ENCODE measurements at places on chromosomes 5 and 9. TPM values are rescaled to one million over a fixed set of nuclear protein-coding genes. Genes with fewer than 3 reads are reported as not detected.

Gene GRXCR2
- 9.6 TPM for total RNA-seq

Gene CER1
- not detected for total RNA-seq

Gene PCDHB7
- total RNA-seq, result 0.62 TPM

Gene OR1J2
- not detected for total RNA-seq

Gene PCDHGA8
- total RNA-seq, result 10.1 TPM

Gene TXNDC8
- total RNA-seq, result not detected

Gene LAMC3
- 0.03 TPM for total RNA-seq

DNA sequence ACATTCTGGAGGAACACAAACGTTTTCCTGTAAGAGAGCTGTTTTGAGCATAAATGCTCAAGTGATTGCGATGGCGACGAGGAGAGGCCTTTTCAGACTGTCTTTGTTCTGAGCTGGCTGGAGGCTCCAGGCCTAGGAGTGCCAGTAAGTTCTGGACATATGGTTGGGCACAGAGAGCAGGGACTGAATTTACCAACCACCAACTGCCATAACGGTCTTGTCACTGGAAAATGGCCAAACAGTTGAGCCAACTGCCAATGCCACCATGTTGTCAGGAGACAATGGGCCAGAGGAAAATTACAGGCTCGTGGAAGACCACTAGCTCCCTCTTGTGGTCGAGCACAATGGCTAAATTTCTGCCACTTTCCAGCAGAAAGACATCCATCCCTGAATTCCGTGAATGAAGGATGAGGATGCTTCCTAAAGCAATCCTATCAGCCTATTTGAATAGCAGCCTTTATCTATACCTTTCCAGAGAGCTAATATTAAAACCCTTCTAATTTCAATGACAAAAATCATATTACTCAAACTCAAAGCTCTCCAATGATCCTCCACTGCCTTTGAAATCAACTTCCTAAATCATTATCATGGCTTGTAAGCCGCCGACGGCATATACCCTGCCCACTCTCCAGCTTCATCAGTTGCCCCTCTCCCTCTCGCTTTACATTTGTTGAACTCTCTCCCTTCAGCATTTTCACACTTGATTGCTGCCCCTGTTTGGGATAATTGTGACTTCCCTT lies 66.9 kb upstream of the GLIS3 start:
- DNase-seq, result no peak

GRCh38 chr9:5910413-5911057 lies 19.8 kb downstream of the MLANA start:
- DNase-seq, result no peak

- no peak for DNase-seq
These were observed 175.3 kb upstream of the BRINP1 start for GRCh38 chr9:119544492-119544891.

- DNase-seq, result no peak
These were observed 22.1 kb downstream of the PTCH1 start for GRCh38 chr9:95494416-95495371.

GRCh38 chr9:134855900-134856377 lies 24.7 kb upstream of the FCN2 start:
- DNase-seq, result peak; percentile 14

- DNase-seq, result no peak
These were observed 142.4 kb downstream of the ELAVL2 start for GRCh38 chr9:23683611-23684061.

- DNase-seq, result no peak
These were observed 570.6 kb upstream of the ZNF608 start for GRCh38 chr5:125316915-125317535.

DNA sequence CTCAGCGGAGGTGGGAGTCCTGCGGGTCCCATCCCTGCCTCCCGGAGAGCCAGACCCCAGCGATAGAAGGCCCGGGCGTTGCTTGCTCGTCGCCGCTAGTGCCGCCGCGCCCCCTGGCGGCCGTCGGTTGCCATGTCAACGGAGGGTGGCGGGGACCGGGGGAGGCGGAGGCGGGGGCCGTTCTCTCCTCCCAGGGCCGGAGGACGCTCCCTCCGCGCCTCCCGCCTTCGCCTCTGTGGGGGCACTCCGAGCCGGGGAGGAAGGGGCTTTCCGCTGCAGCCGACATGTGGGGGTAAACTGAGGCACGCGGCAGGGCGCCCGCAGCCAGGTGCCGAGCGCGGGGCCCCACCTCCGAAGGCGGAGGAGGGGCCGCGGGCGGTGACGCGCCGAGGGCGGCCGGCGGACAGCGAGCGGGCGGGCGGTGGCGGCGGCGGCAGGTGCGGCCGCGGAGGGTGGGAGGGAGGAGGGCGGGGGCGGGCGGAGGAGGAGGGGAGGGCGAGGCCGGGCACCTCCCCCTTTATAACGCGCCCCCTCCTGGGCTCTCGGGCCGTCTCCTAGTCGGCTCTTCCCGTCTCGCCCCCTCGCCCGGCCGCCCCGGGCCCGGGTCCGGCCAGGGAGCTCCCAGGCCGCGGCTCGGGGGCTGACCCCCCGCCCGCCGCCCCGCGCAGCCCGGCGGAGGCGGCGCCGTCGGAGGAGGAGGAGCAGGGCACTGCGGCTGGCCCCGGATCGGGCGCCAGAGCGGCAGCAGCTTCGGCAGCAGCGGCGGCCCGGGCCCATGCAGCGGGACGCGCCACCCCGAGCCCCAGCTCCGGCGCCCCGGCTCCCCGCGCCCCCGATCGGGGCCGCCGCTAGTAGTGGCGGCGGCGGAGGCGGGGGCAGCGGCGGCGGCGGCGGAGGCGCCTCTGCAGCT lies 556 bp upstream of the CDK9 start:
- DNase-seq, result peak; percentile 93

DNA sequence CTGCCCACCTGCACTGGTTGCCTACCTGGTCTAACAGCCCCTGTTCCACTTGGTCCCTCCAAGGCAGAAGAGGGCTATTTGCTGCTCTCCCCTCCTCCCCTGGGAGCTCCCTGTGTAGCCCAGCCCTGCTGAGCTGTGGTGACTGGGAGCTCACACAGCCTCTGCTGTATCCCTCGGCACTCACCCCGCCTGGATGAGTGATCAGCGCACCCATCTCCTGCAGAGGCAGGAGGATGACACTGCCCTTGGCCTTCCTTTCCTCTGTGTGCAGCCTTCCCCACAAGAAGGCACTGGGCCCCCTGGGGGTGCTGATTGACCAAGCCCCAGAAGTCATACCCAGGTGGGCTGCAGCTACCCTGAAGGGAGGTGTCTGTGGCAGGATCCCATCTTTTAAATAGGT lies 134.2 kb downstream of the ADAMTS2 start:
- DNase-seq, result peak; percentile 24

DNA sequence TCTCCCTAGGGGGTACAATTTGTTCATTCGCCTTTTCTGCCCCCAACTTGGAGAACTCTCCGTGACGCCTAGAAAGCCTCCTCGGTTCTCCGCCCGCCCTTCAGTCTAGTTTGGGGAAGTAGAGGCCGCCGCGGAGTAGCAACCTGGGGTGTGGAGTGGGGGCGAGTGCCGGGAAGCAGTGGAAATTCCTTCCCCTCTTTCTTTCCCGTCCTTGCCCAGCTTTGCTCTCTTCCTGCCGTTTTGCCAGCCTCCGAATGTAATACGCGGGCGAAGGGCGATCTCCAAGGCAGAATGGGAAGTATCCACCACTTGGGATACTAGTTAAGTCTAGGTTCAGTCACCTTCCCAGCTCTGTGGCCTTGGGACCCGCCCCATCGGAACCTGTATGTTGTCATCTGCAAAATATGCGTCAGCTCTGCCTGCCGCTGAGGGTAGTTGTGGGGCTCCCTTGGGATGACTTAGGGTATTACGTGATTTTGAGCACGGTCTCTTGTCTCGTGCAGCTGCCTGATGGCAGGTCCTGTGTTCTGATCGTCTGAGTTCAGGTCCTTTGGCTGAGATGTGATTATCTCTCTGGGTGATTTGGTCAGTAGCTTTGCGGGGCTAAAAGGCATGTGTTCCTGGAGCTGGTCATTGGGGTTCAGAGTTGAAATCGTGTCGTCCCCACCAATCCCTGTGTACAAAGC lies 724 bp downstream of the PAM start:
- DNase-seq, result peak; percentile 69

DNA sequence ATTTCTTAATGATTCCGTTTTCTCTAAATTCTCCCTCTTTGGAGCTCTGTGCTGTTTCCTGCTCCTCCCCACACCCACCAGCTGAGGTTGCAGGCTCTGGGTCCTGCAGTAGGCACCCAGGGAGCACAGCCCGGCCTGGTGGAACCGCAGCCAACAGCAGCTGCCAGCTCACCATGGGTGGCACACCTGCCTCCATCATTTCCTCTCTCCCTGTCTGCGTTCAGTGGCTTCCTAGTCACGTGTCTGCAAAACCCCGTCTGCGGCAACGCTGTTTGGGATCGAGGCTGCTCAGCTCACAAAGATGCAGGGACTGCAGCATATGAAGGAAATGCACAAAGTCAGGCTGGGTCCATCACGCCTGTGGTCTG lies 367.8 kb downstream of the IRX2 start:
- DNase-seq, result no peak

DNA sequence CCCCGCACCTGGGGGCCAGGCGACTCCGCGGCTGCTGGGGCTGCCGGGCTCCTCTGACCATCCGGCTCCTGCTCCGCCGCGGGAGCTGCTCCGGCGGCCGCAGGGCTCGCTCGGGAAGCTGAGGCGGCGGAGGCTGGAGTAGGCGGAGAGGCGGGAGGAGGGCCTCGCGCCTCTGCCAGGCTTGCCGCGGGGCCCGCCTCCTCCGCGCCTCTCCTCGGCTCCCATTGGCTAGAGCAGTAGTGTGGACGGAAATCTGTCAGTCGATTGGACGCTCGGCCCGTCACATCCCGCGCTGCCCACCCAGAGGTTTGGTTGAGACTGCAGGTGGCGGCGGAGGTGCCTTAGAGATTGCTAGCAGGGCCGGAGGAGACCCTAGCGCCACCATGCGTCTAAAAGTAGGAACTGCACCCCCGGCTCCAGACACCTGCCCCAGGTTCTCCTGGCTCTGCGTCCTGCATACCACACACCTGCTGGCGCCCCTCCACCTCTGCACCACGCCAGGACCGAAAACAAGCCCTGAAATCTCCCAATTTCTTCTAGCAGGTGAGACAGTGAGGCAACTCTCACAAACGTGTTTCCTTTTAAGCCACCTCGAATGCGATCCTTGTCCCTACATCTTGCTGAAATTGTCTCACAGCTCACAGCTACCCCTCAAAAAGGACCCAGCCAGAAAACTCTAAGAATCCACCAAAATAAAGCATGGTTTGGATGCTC lies at the start of gene SCAI:
Gene SCAI, minus strand, starts transcription at position 152 of the 714 bp plus-strand sequence. Its CDS starts 91 bp downstream, at position 61.
- peak; percentile 100 for DNase-seq

DNA sequence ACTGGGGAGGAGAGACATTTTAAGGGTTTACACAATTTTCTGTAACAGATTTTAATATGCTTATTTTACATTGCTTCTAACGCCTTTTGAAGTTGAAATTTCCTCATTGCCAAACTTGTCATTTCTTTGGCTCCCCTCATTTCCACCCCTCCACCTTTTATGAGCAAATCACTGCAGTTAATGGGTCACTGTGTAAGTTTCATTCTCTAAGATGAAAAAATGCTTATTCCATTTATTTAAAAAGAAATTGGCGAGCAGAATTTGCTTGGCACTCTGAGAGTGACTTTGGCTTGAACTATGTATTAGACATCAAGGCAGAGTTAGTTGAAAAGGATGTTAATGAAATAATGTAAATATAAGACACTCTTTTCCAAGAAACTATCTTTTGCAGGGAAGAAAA lies 66.6 kb downstream of the ITGA1 start:
- DNase-seq, result no peak

DNA sequence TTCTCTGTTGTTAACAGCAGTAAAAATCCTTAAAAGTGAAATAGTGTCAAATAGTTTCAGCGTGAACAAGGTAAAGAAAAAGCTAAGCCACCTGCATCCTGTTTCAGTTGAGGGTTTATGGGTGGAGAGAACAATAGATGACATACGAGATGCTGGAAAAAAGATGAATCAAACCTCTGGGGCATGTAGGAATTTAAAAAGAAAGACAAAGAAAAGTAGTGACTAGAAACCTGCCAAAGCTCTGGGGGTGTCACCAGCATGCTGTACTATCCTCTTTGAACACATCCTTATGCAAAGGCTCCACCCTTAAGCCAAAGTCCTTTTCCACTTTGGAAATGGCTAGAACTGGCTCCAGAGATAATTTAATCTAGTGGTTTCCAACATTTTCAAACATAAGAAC lies 22.2 kb downstream of the SCAI start:
- no peak for DNase-seq

GRCh38 chr9:128088253-128088945 lies 20.4 kb downstream of the SLC25A25 start:
- no peak for DNase-seq

DNA sequence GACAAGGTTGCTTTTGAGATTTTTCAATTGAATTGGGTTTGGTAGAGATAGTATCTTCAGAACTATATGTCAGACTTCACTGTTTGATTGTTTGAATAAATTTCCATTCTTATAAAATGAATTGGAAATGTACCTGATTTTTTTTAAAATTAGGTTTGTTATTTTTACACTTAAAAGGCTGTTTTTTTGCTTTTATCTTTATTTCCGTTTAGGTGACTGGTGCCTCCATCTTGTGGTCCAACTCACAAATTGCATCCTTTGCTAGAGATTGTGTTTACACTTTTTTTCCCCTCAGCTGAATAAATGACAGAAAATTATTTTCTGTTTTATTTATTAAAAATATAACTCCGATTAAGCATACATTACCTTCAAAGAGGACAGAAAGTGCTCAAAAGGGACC lies 15.6 kb downstream of the NDUFAF2 start:
- no peak for DNase-seq

- DNase-seq, result no peak
These were observed 12.0 kb downstream of the PCDHAC2 start for GRCh38 chr5:140978260-140978659.

Measured in Right ventricle myocardium superior (tissue), 1 donor.